Uterine smooth muscle cell (primary cell): ENCODE measurements at places on chromosomes 11 and 22. TPM values are rescaled to one million over a fixed set of nuclear protein-coding genes. Genes with fewer than 3 reads are reported as not detected.

KIF18A gene
- 9.0 and 40.0 TPM in 2 replicates for total RNA-seq

NXPE1 gene
- total RNA-seq, result not detected in 2 replicates

BACE1 gene
- total RNA-seq, result 20.9 and 23.5 TPM in 2 replicates

RANBP1 gene
- total RNA-seq, result 303 and 588 TPM in 2 replicates

MRPL49 gene
- total RNA-seq, result 43.4 and 52.5 TPM in 2 replicates

ELMOD1 gene
- 1.00 and 1.1 TPM in 2 replicates for total RNA-seq

DDI1 gene
- not detected in 2 replicates for total RNA-seq

DDIAS gene
- 3.1 and 8.1 TPM in 2 replicates for total RNA-seq

F2 gene
- 0.12 TPM in 1 of 2 replicates, not detected in the other for total RNA-seq
